Activated CD8-positive, alpha-beta T cell treated with anti-CD3 and anti-CD28 coated beads for 36 hours (primary cell): ENCODE measurements at places on chromosomes 4 and X.

GRCh38 chrX:152600853-152601633, 36.7 kb upstream of the GABRQ start:
- no peak for DNase-seq
- no peaks in the 10 kb centered on the region for H3K27me3 ChIP-seq
- H3K4me3 ChIP-seq, result no peak overlapping the region
- H3K27ac ChIP-seq, result no peak overlapping the region
- no peaks in the 10 kb centered on the region for H3K36me3 ChIP-seq
- H3K4me1 ChIP-seq, result no peaks in the 10 kb centered on the region

DNA sequence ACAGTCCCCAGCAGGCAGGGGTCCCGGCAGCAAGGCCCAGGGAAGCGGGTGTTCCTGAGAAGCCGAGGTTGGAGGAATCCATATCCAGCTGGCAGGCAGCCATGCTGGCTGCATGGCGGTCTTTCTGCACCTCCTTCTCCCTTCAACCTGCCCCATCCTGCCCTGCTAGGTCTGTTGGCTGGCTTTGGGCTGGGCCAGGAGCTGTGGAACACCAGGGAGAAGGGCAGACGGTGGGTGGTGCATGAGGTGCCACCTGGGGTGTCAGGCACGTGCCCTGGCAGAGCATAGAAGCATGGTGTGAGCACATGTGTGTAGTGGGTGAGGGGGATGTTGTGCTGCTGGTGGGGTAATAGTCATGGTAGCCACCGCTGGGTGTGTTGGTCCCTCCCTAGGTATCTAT, 150.1 kb downstream of the PJA1 start:
- H3K36me3 ChIP-seq, result no peaks in the 10 kb centered on the region
- no peak overlapping the region for H3K27ac ChIP-seq
- no peaks in the 10 kb centered on the region for H3K27me3 ChIP-seq
- no peak for DNase-seq
- no peak overlapping the region for H3K4me3 ChIP-seq
- no peaks in the 10 kb centered on the region for H3K4me1 ChIP-seq

DNA sequence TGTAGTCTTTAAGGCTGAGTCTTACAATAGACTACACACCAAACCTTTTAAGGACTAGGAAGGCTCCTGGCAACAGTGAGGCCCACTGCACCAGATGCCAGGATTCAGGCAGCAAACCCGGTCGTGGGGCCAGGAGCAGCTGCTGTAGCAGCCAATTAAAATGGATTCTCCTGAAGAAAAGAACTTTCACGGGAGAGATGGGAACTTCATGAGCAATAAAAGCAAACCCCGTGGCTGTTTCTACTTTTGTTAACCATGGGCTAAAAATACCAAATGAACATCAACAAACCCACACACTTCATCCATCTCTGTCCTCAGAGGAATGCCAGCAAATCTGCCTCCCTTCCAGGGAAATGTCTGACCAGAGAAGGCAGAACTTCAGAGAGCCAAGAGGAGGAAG, 101.4 kb downstream of the BTC start:
- DNase-seq, result no peak
- H3K27me3 ChIP-seq, result peaks cover 4% of the 10 kb centered on the region
- H3K36me3 ChIP-seq, result no peaks in the 10 kb centered on the region

DNA sequence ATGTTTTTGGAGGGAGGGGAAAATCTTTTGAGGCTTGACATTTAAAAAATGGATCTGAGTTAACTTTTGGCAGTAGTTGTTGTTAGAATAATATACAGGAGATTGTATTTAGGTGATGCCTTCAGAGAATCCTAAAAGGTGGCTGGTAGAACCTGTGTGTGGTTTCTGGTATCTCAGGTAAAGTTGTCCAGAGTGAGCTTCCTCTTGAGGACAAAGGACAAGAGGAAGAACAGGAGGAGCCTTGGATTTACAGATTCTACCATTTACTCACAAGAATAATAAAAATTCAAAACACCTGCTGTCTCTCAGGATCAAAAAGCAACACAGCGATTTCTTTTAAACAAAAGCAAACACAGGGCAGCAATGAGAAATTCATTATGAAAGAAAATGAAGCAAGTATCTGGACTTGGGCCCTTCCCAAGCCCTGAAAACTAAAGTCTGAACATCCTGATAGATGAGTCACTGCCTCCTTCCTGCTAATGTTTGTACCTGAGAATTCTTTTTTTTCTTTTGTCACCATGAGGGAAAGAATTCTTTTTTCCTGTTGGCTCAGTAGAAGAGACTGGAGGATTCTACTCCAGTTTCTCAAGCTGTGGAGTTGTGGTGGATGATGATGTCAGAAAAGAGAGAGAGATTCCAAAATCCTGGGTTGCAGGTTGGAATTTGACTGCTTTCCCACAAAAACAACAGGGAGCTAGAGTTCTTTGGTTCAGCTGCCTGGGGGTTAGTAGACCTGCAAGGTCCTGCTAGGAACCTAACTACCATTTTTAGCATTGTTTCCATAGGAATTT, 31.5 kb upstream of the RAPGEF2 start:
- no peak overlapping the region for H3K27ac ChIP-seq
- H3K27me3 ChIP-seq, result no peaks in the 10 kb centered on the region
- no peak overlapping the region for H3K4me3 ChIP-seq
- no peak for DNase-seq

GRCh38 chrX:20527041-20527440, 260.3 kb upstream of the RPS6KA3 start:
- H3K27ac ChIP-seq, result no peak overlapping the region
- H3K36me3 ChIP-seq, result no peaks in the 10 kb centered on the region

- H3K27ac ChIP-seq, result no peak overlapping the region
- H3K4me1 ChIP-seq, result no peaks in the 10 kb centered on the region
- no peak for DNase-seq
- H3K4me3 ChIP-seq, result no peak overlapping the region
- peaks cover 7% of the 10 kb centered on the region for H3K27me3 ChIP-seq
Measured at GRCh38 chrX:119375561-119375960, 23.6 kb upstream of the SLC25A43 start.

DNA sequence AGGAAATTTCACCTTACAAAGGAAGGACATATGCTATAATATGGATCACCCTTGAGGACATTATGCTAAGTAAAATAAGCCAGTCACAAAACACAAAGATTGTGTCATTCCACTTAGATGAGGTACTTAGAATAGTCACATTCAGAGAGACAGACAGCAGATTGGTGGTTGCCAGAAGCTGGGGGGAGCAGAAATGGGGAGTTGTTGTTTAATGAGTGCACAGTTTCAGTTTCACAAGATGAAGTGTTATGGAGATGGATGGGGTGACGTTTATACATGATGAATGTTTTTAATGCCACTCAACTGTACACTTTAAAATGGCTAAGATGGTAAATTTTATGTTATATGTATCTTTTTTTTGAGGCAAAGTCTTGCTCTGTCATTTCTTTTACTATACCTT, 14.8 kb upstream of the SPON2 start:
- peak; percentile 71 for DNase-seq
- H3K4me3 ChIP-seq, result no peak overlapping the region
- H3K27ac ChIP-seq, result peak overlapping the region; percentile 10
- H3K36me3 ChIP-seq, result peaks cover 4% of the 10 kb centered on the region

DNA sequence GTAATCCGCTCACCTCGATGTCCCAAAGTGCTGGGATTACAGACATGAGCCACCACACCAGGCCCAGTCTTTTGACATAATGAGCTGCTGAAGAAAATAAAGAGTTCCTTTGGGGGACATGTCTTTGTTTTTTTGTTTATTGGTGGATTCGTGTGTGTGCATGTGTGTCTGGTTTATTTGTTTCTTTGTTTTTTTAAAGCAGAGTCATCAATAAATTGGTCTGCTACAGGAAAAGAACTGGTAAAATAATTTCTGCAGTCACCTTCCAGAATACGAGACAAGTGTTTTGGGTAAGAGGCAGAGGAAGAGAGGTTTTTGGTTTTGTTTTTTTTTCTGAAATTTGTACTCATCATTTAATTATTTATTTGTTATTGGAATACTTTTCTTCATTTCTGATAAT, 51.5 kb upstream of the PPP3CA start:
- no peak for DNase-seq
- no peaks in the 10 kb centered on the region for H3K36me3 ChIP-seq
- no peak overlapping the region for H3K4me3 ChIP-seq
- H3K4me1 ChIP-seq, result peaks cover 16% of the 10 kb centered on the region
- no peak overlapping the region for H3K27ac ChIP-seq

DNA sequence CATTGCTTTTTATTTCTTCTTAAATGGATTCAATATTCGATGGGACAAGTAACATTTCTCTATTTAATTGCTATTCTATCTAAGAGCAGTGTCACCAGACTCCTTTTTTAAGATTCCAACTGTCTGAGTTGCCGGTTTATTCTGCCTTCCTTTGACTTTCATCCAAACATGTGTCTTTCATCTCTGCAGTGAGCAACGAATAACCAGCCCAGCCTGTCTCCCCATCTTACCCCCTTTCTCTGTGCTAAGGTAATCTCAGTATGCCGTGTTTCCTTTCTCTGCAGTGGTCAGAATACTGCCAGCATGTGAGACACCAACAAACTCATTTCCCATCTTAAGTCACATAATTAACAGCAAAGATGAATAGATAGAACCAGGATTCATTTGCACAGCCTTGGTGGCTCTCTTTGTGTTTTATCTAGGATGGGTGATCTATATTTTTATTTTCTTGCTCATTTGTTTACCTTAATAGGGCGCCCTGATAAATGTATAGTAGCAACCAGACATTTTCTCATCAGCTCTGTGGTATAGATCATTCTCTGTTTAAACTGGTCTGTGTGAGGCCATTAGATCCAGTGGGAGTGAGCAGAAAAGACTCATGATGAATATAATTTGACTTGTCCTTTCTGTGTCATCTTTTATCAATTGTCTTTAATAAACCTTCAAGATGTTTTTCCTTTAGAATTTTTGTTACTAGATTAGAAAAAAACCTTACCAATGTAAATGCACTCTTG, 394.8 kb upstream of the IGFBP7 start:
- DNase-seq, result no peak
- no peaks in the 10 kb centered on the region for H3K4me1 ChIP-seq
- H3K4me3 ChIP-seq, result no peak overlapping the region
- H3K36me3 ChIP-seq, result no peaks in the 10 kb centered on the region

- peaks cover 2% of the 10 kb centered on the region for H3K27me3 ChIP-seq
- H3K27ac ChIP-seq, result no peak overlapping the region
- no peak overlapping the region for H3K4me3 ChIP-seq
- DNase-seq, result no peak
Measured at GRCh38 chr4:118296729-118297128, 56.1 kb downstream of the PRSS12 start.

- DNase-seq, result no peak
- no peaks in the 10 kb centered on the region for H3K36me3 ChIP-seq
- no peak overlapping the region for H3K27ac ChIP-seq
- H3K4me1 ChIP-seq, result no peaks in the 10 kb centered on the region
- H3K4me3 ChIP-seq, result no peak overlapping the region
Measured at GRCh38 chrX:155662282-155662681, 49.5 kb upstream of the TMLHE start.

DNA sequence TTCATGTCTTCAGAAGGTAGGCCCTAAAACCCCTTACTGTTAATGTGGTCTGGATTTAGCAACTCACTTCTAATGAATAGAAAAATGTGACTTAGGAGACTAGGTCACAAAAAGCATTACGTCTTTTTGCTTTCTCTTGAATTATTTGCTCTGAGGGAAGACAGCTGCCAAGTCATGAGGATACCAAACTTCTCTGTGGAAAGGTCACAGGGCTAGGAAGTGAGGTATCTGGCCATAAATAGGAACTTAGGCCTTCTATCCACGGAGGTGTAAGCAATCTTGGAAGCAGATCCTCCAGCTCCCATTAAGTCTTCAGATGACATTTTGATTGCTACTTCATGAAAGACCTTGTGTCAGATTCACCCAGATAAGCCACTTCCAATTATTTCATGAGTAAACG, 120.6 kb downstream of the JADE1 start:
- peaks cover 2% of the 10 kb centered on the region for H3K4me1 ChIP-seq
- peaks cover 21% of the 10 kb centered on the region for H3K36me3 ChIP-seq
- H3K4me3 ChIP-seq, result no peak overlapping the region
- no peaks in the 10 kb centered on the region for H3K27me3 ChIP-seq

GRCh38 chrX:120311727-120312063, 434 bp upstream of the TMEM255A start:
- H3K27me3 ChIP-seq, result peaks cover 48% of the 10 kb centered on the region
- DNase-seq, result no peak
- H3K4me1 ChIP-seq, result peaks cover 12% of the 10 kb centered on the region

DNA sequence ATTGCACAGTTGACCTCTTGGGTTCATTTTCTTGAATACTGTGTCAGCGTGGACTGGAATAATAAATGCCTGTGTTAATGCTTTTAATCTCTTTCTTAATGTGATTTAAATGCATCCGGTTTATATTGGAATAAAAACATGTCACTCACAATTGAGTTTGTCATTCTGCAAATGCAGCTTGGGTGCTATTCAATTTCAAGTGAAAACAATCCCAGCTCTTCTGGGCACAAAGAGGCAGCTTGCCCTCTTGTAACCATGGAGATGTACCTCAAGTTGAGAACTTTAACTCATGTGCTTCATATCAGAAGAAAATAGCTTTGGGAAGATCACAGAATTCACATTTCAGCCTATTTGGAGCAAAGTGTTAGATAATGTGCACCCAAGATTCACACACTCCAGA, 355.7 kb upstream of the GNPDA2 start:
- H3K4me1 ChIP-seq, result no peaks in the 10 kb centered on the region
- DNase-seq, result no peak
- no peaks in the 10 kb centered on the region for H3K36me3 ChIP-seq
- H3K27ac ChIP-seq, result no peak overlapping the region

- H3K27me3 ChIP-seq, result no peaks in the 10 kb centered on the region
- H3K4me1 ChIP-seq, result no peaks in the 10 kb centered on the region
- H3K27ac ChIP-seq, result no peak overlapping the region
- DNase-seq, result no peak
- H3K4me3 ChIP-seq, result no peak overlapping the region
Measured at GRCh38 chr4:31228068-31228467, 507.9 kb downstream of the PCDH7 start.

GRCh38 chrX:148269513-148269912, 230.9 kb upstream of the AFF2 start:
- H3K36me3 ChIP-seq, result no peaks in the 10 kb centered on the region
- DNase-seq, result no peak
- no peaks in the 10 kb centered on the region for H3K27me3 ChIP-seq

DNA sequence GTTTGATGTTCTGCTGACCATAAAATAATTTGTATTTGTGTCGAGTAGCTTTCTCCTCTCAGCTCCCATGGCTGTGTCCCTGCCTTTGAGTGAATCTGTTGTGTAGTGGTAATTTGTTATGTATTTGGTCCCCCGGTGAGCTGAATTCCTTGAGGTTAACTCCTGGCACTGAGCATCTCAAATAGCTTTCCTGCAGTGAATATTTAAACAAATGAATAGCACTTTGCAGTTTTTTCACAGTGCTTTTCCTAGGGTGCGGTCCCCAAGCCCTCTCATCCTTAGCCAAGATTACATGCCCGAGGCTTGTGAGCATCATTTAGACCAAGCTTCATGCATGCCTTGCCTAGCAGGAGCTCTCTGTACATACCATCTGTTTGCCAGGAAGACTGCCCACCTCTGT, 74.2 kb downstream of the CLDN34 start:
- no peaks in the 10 kb centered on the region for H3K27me3 ChIP-seq
- no peak overlapping the region for H3K27ac ChIP-seq
- H3K4me3 ChIP-seq, result no peak overlapping the region
- no peak for DNase-seq

GRCh38 chr4:132108784-132109183, 1040.3 kb upstream of the PCDH10 start:
- H3K27ac ChIP-seq, result no peak overlapping the region
- no peak for DNase-seq
- H3K27me3 ChIP-seq, result no peaks in the 10 kb centered on the region
- no peak overlapping the region for H3K4me3 ChIP-seq
- H3K4me1 ChIP-seq, result no peaks in the 10 kb centered on the region

- H3K27ac ChIP-seq, result no peak overlapping the region
- no peak overlapping the region for H3K4me3 ChIP-seq
- no peaks in the 10 kb centered on the region for H3K4me1 ChIP-seq
- no peaks in the 10 kb centered on the region for H3K36me3 ChIP-seq
Measured at GRCh38 chr4:8583655-8584025, 3.4 kb downstream of the GPR78 start.
